Lung (tissue), 17 donors: ENCODE measurements at places on chromosomes 3 and 15. TPM values are rescaled to one million over a fixed set of nuclear protein-coding genes. Genes with fewer than 3 reads are reported as not detected.

NUP210 gene
- 11.1 TPM for total RNA-seq

TRAT1 gene
- 0.40 TPM for total RNA-seq

IMPDH2 gene
- total RNA-seq, result 166 TPM

ATP13A5 gene
- 1.1 TPM for total RNA-seq

RAB5A gene
- total RNA-seq, result 52.0 TPM

DNA sequence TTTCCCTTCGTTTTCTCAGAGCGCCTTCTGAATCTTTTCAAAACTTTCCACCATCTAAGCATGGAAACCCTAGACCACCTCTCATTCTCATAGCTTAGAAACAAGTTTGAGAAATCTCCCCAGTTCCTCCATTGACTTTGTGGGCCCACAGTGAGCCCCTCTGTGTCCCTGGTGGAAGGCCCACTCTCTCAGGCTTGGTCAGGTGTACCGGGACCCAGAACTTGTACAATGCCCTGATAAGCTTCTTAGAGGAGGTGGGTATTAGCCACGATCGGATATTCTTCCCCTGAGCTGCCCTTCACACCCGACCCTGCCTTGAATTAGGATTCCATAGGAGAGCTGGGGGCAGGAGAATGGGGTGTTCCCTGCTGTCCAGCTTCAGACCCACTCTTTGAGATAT lies at the start of gene SLC24A1:
SLC24A1 (plus strand) TSS at position 301 of the 400 bp plus-strand sequence. CDS start 2,143 bp downstream, outside the sequence.
- no peak for DNase-seq
- H3K27ac ChIP-seq, result no peak within 1 kb of the TSS
- H3K4me1 ChIP-seq, result peaks cover 25% of the 10 kb centered on the region
- no peaks in the 10 kb centered on the region for H3K27me3 ChIP-seq

DNA sequence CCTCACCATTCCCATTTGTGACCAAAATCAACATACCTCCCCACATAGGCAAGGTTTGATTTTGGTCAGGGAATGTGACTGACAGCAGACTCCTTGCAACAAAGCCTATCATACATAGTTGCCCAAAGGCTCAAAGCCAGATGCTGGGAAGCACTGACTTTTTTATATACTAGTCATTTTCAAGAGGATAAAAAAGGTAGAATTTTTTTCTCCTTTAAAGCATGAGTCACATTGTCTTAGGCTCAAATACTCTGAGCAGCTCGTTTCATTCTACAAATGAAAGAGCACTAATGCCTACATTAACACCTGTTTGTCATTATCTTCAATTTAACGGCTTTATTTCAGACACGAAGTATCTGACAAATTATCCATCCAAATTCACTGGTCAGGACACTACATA lies 36.2 kb downstream of the ICE2 start:
- no peaks in the 10 kb centered on the region for H3K4me1 ChIP-seq
- H3K27ac ChIP-seq, result no peak overlapping the region
- DNase-seq, result no peak
- no peak overlapping the region for H3K4me3 ChIP-seq
- no peaks in the 10 kb centered on the region for H3K27me3 ChIP-seq

- H3K4me3 ChIP-seq, result no peak overlapping the region
- DNase-seq, result no peak
- no peaks in the 10 kb centered on the region for H3K27me3 ChIP-seq
- no peaks in the 10 kb centered on the region for H3K4me1 ChIP-seq
Observed at GRCh38 chr3:15923640-15924405, 126.0 kb upstream of the ANKRD28 start.

- no peaks in the 10 kb centered on the region for H3K36me3 ChIP-seq
- peaks cover 19% of the 10 kb centered on the region for H3K27me3 ChIP-seq
- no peak overlapping the region for H3K27ac ChIP-seq
Observed at GRCh38 chr3:10600296-10600714, 94.9 kb upstream of the ATP2B2 start.

GRCh38 chr3:189756582-189757078 lies 125.4 kb downstream of the TP63 start:
- H3K36me3 ChIP-seq, result no peaks in the 10 kb centered on the region
- no peak overlapping the region for H3K27ac ChIP-seq
- H3K27me3 ChIP-seq, result no peaks in the 10 kb centered on the region
- no peak for DNase-seq
- H3K4me3 ChIP-seq, result no peak overlapping the region
- no peaks in the 10 kb centered on the region for H3K4me1 ChIP-seq

DNA sequence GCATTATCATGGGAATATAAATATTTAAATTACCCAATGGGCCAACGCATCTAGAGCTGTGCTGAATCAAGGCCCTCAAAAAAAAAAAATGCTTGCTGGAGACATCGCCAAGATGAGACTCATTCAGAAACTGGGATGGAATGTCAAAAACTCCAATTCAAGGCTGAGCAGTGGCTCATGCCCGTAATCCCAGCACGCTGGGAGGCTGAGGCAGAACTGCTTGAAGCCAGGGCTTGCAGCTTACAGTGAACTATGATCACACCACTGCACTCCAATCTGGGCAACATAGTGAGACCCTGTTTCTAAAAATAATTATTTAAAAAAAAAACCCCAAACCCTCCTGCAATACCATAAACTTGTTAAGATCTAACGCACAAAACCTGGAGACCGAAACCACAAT lies 3.1 kb upstream of the CACNA1D start:
- peak; percentile 41 for DNase-seq
- H3K4me3 ChIP-seq, result no peak overlapping the region
- peak overlapping the region; percentile 49 for H3K27ac ChIP-seq
- H3K27me3 ChIP-seq, result no peaks in the 10 kb centered on the region
- peaks cover 6% of the 10 kb centered on the region for H3K4me1 ChIP-seq
- no peaks in the 10 kb centered on the region for H3K36me3 ChIP-seq

- DNase-seq, result no peak
- H3K4me1 ChIP-seq, result no peaks in the 10 kb centered on the region
- H3K36me3 ChIP-seq, result no peaks in the 10 kb centered on the region
- H3K4me3 ChIP-seq, result no peak overlapping the region
- H3K27ac ChIP-seq, result no peak overlapping the region
Observed at GRCh38 chr3:89252016-89252415, 144.6 kb downstream of the EPHA3 start.
